ENCODE measurements at places on chromosomes 11 and 22.

- DNase-seq, result no peak
These were observed 82.5 kb downstream of the CLPB start for GRCh38 chr11:72351836-72352235.

GRCh38 chr22:24894220-24894975 lies 52.1 kb downstream of the LHFPL7 start:
- no peak for DNase-seq

GRCh38 chr11:19432370-19433061 lies 191.8 kb upstream of the E2F8 start:
- DNase-seq, result no peak

- peak; percentile 45 for DNase-seq
These were observed 16.2 kb downstream of the OTOG start for GRCh38 chr11:17563231-17563646.

GRCh38 chr11:113377681-113378412 lies 9.7 kb upstream of the ANKK1 start:
- DNase-seq, result no peak

GRCh38 chr22:44862981-44863860 lies 110.8 kb downstream of the ARHGAP8 start:
- no peak for DNase-seq

GRCh38 chr22:27257987-27258386 lies 543.6 kb downstream of the MN1 start:
- DNase-seq, result no peak

- DNase-seq, result no peak
These were observed 5.3 kb downstream of the SLN start for GRCh38 chr11:107706531-107706930.

- DNase-seq, result peak; percentile 11
These were observed 564.6 kb downstream of the BRD1 start for GRCh38 chr22:49263101-49263500.

GRCh38 chr11:83681031-83681781 lies 395.0 kb upstream of the CCDC90B start:
- DNase-seq, result peak; percentile 69

DNA sequence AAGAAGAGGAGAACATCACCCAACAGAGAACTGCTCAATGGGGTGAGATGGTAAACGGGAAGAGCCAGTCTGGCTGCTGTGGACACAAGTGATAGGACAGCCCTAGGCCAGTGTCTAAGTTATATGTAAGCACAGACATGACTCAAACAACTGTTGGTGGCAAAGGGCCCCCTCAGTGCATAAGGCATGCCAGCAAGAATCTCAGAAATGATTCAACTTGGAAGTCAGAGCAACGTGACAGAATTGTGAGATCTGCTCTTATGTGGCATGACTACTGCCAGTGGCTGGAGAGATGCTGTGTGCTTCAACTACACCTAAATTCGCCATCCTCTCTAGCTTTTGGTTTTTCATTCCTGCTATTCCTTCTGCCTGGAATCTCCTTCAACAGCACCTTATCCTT lies 7.4 kb downstream of the SLN start:
- no peak for DNase-seq

DNA sequence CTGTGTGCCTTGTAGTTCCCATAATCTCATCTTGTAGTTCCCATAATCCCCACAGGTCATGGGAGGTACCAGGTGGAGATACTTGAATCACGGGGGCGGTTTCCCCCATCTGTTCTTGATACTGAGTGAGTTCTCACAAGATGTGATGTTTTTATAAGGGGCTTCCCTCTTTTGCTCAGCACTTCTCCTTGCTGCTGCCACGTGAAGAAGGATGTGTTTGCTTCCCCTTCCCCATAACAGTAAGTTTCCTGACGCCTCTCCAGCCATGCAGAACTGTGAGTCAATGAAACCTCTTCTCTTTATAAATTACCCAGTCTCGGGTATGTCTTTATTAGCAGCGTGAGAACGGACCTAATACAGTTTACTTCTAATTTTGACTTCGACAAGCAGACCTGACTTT lies 14.0 kb upstream of the SMIM38 start:
- peak; percentile 26 for DNase-seq

DNA sequence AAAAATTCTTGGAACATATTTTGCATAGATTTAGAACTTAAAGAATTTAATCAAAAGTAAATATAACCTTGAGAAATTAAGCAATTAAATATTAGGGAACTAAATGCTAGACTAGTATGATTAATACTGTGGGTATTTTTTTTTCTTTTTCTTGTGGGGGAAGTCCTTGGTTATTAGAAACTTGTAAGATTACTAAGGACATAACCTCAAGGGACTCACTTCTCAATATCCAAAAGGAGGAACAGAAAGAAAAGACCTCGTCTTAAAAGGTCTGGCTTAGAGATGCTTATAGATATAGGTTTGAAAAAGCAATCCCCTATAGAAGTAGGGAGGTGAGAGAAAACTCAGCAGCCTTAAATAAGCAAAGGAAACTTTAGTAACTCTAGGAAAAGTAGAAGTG lies 368.5 kb downstream of the INSC start:
- DNase-seq, result no peak

GRCh38 chr11:102197670-102198139 lies 87.5 kb downstream of the YAP1 start:
- no peak for DNase-seq

GRCh38 chr11:64006398-64006797 lies 20.2 kb downstream of the OTUB1 start:
- no peak for DNase-seq
